ENCODE measurements at places on chromosomes 11 and 22. TPM values are rescaled to one million over a fixed set of nuclear protein-coding genes. Genes with fewer than 3 reads are reported as not detected.

GRCh38 chr11:112318661-112319060 lies 58.0 kb upstream of the PLET1 start:
- H3K4me1 ChIP-seq = peaks cover 8% of the 10 kb centered on the region
- H3K27me3 ChIP-seq = no peaks in the 10 kb centered on the region
- H3K4me3 ChIP-seq = no peak overlapping the region
- H3K27ac ChIP-seq = no peak overlapping the region
- no peaks in the 10 kb centered on the region for H3K36me3 ChIP-seq
- DNase-seq = no peak

DNA sequence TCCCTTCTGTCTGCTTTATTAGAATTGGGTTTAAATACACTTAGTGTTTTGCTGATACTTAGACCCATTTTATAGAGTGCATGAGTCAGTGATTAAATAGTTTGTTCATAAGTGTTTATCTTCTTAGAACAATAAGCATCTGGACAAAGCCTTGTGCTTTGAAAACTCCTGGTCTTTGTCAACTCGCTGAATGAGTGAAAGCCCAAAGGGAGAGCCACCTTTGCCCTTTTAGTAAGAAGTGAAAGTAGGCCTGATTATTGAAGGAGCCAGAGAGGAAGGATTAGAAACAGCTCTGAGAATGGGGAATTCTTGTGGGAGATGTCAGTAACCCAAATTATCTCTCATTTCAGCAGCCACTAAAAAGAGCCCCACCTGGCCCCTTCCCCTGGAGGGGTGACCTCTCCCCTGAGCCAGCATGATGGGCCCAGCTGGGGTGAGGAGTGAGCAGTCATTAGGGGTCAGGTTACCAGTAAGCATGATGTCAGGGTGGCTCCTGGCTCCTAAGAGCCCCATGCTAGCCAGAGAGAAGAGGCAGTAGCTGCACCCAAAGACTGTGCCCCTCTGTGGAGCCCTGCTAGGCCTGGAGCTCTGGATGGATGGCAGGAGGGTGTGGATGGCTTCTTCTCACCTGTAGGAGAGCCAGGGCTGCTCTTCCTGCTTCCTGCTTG lies 125.1 kb upstream of the E2F8 start:
- H3K36me3 ChIP-seq = no peaks in the 10 kb centered on the region
- no peak for DNase-seq
- H3K4me3 ChIP-seq = no peak overlapping the region
- no peaks in the 10 kb centered on the region for H3K4me1 ChIP-seq
- no peaks in the 10 kb centered on the region for H3K27me3 ChIP-seq
- peak overlapping the region; percentile 47 for H3K27ac ChIP-seq

DNA sequence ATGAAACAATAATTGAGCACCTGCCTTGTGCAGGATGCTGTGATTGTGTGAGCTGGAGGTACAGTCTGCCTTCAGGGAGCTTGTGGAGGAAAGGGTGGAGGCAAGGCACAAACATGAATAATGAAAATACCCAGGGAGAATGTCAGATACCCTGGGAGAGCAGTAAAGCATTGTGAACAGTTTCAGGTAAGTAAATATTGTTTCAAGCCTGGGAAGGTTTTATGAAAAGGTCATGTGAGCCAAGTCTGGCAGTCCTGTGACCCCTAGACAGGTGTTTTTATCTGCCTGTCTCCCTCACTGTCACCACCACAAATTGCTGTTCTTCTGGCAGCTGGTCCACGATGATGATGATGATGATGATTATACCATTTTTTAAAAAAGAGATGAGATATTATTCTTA lies 32.0 kb downstream of the SPECC1L start:
- peak overlapping the region; percentile 81 for H3K27ac ChIP-seq
- H3K27me3 ChIP-seq = no peaks in the 10 kb centered on the region
- no peak overlapping the region for H3K4me3 ChIP-seq
- peaks cover 43% of the 10 kb centered on the region for H3K4me1 ChIP-seq

The ARHGAP8 gene
- 38.8 TPM for total RNA-seq

GRCh38 chr11:86449993-86450629 lies 75.4 kb downstream of the CCDC81 start:
- H3K36me3 ChIP-seq = no peaks in the 10 kb centered on the region
- H3K27ac ChIP-seq = no peak overlapping the region
- no peak for DNase-seq
- no peaks in the 10 kb centered on the region for H3K4me1 ChIP-seq
- no peaks in the 10 kb centered on the region for H3K27me3 ChIP-seq

- no peaks in the 10 kb centered on the region for H3K36me3 ChIP-seq
- no peak overlapping the region for H3K27ac ChIP-seq
- no peaks in the 10 kb centered on the region for H3K27me3 ChIP-seq
- no peaks in the 10 kb centered on the region for H3K4me1 ChIP-seq
- no peak overlapping the region for H3K4me3 ChIP-seq
Measured at GRCh38 chr11:27413218-27413617, 50.2 kb upstream of the CCDC34 start.

DNA sequence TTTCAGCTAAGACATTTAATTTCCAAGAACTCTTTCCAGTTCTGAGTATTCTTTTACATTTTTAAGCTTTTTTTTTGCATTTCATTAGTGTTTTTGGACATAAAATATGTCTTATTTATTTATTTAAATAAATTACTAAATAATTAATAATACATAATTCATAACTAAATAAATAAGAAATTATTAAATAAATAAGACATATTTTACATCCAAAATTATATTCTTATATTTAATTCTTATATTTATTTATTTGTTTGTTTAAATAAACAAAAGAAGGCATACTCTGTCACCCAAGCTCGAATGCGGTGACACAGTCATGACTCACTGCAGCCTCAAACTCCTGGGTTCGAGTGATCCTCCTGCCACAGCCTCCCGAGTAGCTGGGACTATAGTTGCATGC lies 3.1 kb upstream of the MMP27 start:
- H3K4me1 ChIP-seq = no peaks in the 10 kb centered on the region
- no peaks in the 10 kb centered on the region for H3K27me3 ChIP-seq
- H3K4me3 ChIP-seq = no peak overlapping the region
- no peak overlapping the region for H3K27ac ChIP-seq
- DNase-seq = no peak

The PGR gene
- 0.38 TPM for total RNA-seq

The CRYAB gene
- total RNA-seq = 32.2 TPM

- no peaks in the 10 kb centered on the region for H3K36me3 ChIP-seq
- no peak overlapping the region for H3K4me3 ChIP-seq
- no peaks in the 10 kb centered on the region for H3K27me3 ChIP-seq
- no peak for DNase-seq
- peaks cover 7% of the 10 kb centered on the region for H3K4me1 ChIP-seq
Measured at GRCh38 chr22:37909766-37910165, 3.7 kb downstream of the MICALL1 start.

DNA sequence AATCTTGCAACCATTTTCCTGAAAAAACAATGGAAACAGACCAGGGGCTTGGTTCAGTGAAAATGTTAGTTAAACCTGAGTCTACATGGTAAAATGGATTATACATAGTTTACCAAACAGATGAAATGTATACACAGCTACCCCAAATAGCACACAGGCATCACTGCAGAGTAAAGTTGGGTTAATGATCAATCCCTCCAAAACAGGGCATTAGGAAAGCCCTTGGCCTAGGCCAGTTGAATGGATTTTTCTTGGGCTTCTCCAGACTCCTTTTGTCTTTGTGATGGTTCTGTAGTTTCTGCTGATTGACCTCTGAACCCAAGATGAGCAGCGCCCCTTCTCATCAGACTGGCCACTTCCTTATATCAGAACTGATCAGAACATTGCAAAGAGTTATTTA lies 173.5 kb downstream of the RRAS2 start:
- H3K36me3 ChIP-seq = no peaks in the 10 kb centered on the region
- H3K27me3 ChIP-seq = no peaks in the 10 kb centered on the region
- H3K4me3 ChIP-seq = no peak overlapping the region
- H3K27ac ChIP-seq = no peak overlapping the region

The CALCA gene
- not detected for total RNA-seq

- no peak for DNase-seq
- no peak overlapping the region for H3K27ac ChIP-seq
- no peaks in the 10 kb centered on the region for H3K36me3 ChIP-seq
- H3K4me1 ChIP-seq = no peaks in the 10 kb centered on the region
Measured at GRCh38 chr22:22111267-22111751, 128.7 kb upstream of the TOP3B start.

- no peaks in the 10 kb centered on the region for H3K36me3 ChIP-seq
- no peak for DNase-seq
- no peak overlapping the region for H3K27ac ChIP-seq
- H3K27me3 ChIP-seq = no peaks in the 10 kb centered on the region
- no peak overlapping the region for H3K4me3 ChIP-seq
Measured at GRCh38 chr11:7890417-7891172, 40.5 kb downstream of the OR10A6 start.

DNA sequence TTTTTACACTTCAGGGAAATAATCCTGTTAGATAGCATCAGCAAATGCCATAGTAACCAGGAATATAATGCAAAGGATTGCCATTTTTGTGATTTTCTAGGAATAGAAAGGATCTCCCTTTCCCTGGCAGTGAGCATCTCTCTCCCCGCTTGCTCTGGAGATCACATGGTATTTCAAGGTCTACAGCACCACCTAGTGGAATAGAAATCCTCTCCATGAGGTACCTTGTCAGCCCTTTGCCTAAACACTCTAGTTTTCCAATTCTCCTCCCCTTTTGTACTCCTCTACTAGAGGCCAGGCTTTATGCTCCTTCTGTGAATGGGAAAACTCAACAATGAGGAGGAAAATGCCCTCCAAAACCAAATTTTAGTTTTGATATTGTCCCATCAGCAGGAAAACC lies 78.4 kb downstream of the XRRA1 start:
- H3K27ac ChIP-seq = no peak overlapping the region
- H3K4me1 ChIP-seq = no peaks in the 10 kb centered on the region
- no peaks in the 10 kb centered on the region for H3K36me3 ChIP-seq
- no peak overlapping the region for H3K4me3 ChIP-seq
- no peaks in the 10 kb centered on the region for H3K27me3 ChIP-seq
- no peak for DNase-seq

The TENM4 gene
- total RNA-seq = 1.7 TPM

GRCh38 chr11:72105888-72106287 lies at the start of gene TOMT:
Gene TOMT, plus strand, starts transcription at chr11:72105924. Its CDS starts 28 bp downstream, at chr11:72105952.
- no peak within 1 kb of the TSS for H3K27ac ChIP-seq
- peaks cover 8% of the 10 kb centered on the region for H3K4me1 ChIP-seq
- H3K36me3 ChIP-seq = no peaks in the 10 kb centered on the region
- no peaks in the 10 kb centered on the region for H3K27me3 ChIP-seq
- H3K4me3 ChIP-seq = no peak within 1 kb of the TSS

- no peak for DNase-seq
- no peak overlapping the region for H3K27ac ChIP-seq
- no peaks in the 10 kb centered on the region for H3K27me3 ChIP-seq
- H3K36me3 ChIP-seq = no peaks in the 10 kb centered on the region
- H3K4me1 ChIP-seq = no peaks in the 10 kb centered on the region
Measured at GRCh38 chr11:19392321-19392720, 151.6 kb upstream of the E2F8 start.

The ADM gene
- 84.6 TPM for total RNA-seq

DNA sequence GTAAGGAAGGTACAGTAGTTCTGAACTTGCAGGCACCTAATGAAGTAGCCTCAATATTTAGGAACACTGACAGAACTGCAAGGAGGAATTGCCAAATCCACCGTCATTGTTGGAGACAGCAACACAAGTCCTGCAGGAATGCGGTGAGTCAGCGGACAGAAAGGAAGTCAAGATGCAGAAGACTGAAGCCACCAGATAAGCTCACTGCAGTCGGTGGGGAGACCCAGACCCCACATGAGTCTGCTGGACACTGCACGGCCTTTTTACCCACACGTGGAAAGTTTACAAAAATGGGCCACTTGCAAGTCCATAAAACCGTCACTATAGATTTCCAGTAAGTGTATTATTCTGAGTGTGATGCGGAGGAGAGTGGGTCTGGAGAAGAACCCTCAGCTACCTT lies 1471.6 kb downstream of the TBC1D22A start:
- no peak overlapping the region for H3K27ac ChIP-seq
- H3K4me1 ChIP-seq = no peaks in the 10 kb centered on the region
- H3K36me3 ChIP-seq = no peaks in the 10 kb centered on the region
- no peaks in the 10 kb centered on the region for H3K27me3 ChIP-seq
- no peak for DNase-seq

- no peak for DNase-seq
- peaks cover 42% of the 10 kb centered on the region for H3K36me3 ChIP-seq
Measured at GRCh38 chr22:50524676-50525103, 708 bp downstream of the SCO2 start.

- H3K4me3 ChIP-seq = no peak overlapping the region
- no peaks in the 10 kb centered on the region for H3K27me3 ChIP-seq
- no peaks in the 10 kb centered on the region for H3K4me1 ChIP-seq
- no peak overlapping the region for H3K27ac ChIP-seq
- no peak for DNase-seq
- H3K36me3 ChIP-seq = no peaks in the 10 kb centered on the region
Measured at GRCh38 chr11:69832561-69833413, 13.6 kb upstream of the FGF3 start.

All from Peyer's patch (tissue), 4 donors.